ENCODE measurements at places on chromosomes 2 and 18.
A peak's percentile ranks its signal among the peaks of the same experiment; 100 is the strongest.

GRCh38 chr2:235114286-235114685, 162.5 kb downstream of the SH3BP4 start:
- DNase-seq, result no peak

GRCh38 chr2:113796592-113797175, 40.2 kb upstream of the SLC35F5 start:
- DNase-seq, result no peak

- no peak for DNase-seq
These were observed 135.0 kb downstream of the INHBB start for GRCh38 chr2:120480903-120481445.

GRCh38 chr2:234676109-234676782, 179.4 kb upstream of the ARL4C start:
- peak; percentile 82 for DNase-seq

DNA sequence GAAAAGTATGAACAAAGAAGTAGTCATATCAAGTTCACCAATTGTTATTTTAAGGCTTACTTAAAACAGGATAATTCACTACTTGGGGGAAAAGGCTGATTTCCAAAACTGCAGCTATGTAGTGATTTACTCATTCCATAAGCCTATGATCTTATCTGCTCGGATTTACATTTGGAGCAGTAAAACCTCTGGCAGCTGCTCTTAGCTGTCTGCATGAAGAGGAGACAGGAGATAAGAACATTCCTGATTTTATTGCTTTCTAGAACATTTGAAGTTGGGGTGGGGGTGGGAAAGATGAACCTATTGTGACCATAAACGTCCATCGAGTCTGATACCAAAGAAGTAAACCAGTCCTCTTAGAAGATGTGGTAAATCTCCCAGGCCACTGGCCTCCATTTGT, 120.9 kb downstream of the MMADHC start:
- no peak for DNase-seq

Data from NCI-H1930 (cell line).